ENCODE measurements at places on chromosomes 1 and 21. TPM values are rescaled to one million over a fixed set of nuclear protein-coding genes. Genes with fewer than 3 reads are reported as not detected.

Gene SPRR3
- not detected for total RNA-seq

Gene CORT
- 0.98 TPM for total RNA-seq

Gene CFHR5
- total RNA-seq, result under 0.01 TPM

Gene PALMD
- total RNA-seq, result 95.8 TPM

Gene C4BPB
- total RNA-seq, result 0.27 TPM

Gene PRAMEF8
- not detected for total RNA-seq

Gene OR2M4
- not detected for total RNA-seq

Gene GLIS1
- total RNA-seq, result not detected
